Cortex of kidney (tissue), 1 donor: ENCODE measurements at places on chromosomes 6 and 20.

DNA sequence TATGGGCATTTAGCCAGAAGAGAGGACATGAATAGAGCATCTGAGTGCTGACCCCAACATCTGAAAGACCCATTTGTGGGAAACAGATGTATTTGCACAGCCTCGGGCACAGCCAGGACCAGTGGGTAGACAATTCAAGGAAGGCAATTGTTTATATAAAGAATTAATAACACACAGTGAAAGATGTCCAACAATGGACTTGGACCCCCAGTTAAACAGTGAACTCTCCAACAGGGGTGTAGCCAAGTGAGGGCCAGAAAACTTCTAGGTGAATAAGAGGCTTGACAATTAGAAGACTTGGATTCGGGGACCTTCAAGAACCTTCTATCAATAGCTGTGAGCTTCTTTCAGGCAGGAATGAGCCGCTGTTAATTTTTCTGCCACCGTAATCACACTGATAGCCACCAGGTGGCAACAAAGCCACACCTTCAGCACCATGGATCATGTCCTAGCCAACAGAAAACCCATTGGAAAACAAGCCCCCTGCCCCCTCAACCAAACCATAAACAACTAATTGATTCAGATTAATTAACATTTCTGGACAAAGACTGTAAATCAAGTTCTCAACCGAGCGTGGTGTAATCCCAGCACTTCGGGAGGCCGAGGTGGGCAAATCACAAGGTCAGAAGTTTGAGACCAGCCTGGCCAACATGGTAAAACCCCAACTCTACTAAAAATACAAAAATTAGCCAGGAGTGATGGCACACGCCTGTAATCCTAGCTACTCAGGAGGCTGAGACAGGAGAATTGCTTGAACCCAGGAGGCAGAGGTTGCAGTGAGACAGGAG lies 8.8 kb upstream of the SRSF6 start:
- no peak for DNase-seq

DNA sequence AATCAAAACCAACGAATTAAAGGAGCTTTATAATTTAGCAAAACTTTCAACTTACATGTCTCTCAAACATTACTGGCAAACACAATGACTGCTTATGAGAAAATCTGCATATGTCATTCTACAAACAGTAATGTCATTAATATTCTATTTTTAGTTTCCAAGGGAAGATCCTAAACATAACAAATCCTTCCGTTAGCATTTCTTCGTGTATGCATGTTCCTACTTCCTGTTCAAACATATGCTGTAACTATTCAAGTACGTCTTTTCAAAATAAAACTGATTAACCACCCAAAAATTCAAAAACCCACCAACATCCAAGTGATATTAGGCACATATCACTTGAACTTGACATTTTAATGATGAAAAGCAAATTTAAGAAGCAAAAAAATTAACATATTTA lies 131.3 kb downstream of the HACE1 start:
- DNase-seq: no peak

DNA sequence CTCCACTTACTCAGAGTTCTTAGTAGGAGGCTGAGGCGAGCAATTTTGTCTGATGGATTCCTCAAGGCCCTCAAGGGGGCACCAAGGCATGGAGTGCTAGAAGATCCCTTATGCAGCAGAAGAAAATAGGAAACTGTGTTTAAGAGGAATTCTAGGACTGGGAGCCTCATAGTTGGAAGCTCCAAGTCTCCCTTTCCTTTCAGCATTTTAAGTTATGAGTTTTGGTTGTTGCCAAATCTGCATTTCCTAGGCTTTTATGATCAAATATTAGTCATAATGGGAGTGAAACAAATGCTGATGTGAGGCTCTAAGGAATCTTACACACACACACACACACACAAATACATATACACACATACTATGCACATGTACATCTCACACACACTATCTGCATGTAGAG lies 714.0 kb downstream of the UTRN start:
- DNase-seq: no peak

GRCh38 chr6:4559281-4559875 lies 216.8 kb upstream of the CDYL start:
- DNase-seq: no peak

- no peak for DNase-seq
These were observed 525.4 kb upstream of the RNF217 start for GRCh38 chr6:124436803-124437202.

- no peak for DNase-seq
These were observed 33.5 kb upstream of the MCM9 start for GRCh38 chr6:118968416-118968815.

GRCh38 chr20:733861-734260 lies 34.4 kb downstream of the SLC52A3 start:
- no peak for DNase-seq

- no peak for DNase-seq
These were observed 34.2 kb downstream of the FOXF2 start for GRCh38 chr6:1423578-1423977.

DNA sequence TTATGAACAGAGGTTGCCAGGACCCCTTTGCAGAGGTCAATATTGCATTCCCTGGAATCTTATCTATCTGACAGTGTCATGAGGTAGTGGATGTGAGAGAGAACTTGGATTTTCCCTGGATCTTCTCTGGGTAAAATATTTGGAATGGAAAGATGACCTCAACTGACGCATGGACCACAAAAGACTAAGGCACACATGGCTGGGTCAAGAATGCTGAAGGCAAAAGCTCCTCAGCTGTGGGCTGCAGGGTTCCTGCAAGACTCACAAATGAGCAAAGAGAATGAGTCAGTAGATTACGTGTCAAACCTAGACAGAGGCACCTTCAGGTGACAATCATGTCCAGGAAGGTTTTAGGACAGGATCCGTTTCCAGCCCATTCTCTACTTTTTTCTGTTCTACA lies 484.0 kb downstream of the C6orf118 start:
- DNase-seq: no peak

- DNase-seq: no peak
These were observed 40.4 kb downstream of the LMBRD1 start for GRCh38 chr6:69756366-69756765.

DNA sequence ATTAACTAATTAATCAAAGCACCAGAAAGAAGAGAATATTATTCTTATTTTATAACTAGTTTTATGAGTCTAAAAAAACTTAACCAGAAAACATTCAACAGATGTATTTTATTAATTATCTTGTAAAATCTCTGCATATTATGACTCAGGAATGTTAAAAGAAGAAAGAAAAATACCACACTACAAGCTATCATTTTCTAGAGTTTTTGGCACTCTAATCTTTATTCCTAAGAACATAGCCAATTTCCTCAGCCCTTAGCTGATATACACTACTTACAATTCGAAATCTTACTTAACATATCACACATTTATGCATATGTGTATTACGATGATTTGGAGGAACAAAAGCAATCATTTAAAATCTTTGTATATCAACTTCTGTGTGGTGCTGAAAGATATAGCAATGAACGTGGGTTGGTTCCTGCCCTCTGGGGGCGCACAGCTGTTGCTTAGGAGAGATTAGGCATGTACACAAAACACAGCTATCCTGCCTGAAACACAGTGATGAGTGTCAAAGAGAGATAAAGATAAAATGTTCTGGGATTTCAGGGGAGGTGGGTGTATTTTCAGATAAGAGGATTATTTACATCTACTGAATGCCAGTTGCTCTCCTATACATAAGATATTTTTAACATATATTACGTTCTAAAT lies 404.5 kb downstream of the SYNE1 start:
- DNase-seq: no peak

DNA sequence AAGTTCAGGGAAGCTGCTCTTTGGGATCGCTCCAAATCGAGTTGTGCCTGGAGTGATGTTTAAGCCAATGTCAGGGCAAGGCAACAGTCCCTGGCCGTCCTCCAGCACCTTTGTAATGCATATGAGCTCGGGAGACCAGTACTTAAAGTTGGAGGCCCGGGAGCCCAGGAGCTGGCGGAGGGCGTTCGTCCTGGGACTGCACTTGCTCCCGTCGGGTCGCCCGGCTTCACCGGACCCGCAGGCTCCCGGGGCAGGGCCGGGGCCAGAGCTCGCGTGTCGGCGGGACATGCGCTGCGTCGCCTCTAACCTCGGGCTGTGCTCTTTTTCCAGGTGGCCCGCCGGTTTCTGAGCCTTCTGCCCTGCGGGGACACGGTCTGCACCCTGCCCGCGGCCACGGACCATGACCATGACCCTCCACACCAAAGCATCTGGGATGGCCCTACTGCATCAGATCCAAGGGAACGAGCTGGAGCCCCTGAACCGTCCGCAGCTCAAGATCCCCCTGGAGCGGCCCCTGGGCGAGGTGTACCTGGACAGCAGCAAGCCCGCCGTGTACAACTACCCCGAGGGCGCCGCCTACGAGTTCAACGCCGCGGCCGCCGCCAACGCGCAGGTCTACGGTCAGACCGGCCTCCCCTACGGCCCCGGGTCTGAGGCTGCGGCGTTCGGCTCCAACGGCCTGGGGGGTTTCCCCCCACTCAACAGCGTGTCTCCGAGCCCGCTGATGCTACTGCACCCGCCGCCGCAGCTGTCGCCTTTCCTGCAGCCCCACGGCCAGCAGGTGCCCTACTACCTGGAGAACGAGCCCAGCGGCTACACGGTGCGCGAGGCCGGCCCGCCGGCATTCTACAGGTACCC lies at the start of gene ESR1:
Gene ESR1 (plus strand): TSS at position 170 of the 858 bp plus-strand sequence. CDS start 231 bp downstream, at position 401.
- DNase-seq: no peak

- DNase-seq: no peak
These were observed 88.1 kb downstream of the PPP1R14C start for GRCh38 chr6:150230832-150231524.

DNA sequence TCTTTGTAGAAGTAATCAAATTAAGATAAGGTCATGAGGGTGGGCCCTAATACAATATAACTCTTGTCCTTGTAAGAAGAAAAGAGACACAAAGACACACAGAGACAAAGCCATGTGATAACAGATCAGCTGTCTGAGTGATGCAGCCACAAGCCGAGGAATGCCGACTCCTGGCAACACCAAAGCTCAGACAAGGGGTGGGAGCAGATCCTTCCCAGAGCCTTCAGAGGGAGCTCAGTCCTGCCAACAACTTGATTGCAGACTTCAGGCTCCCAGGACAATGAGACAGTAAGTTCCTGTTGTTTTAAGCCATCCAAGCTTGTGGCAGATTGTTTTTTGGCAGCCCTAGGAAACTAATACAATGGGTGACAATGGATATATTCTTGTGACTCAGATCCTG lies 325.0 kb upstream of the AGPAT4 start:
- no peak for DNase-seq

DNA sequence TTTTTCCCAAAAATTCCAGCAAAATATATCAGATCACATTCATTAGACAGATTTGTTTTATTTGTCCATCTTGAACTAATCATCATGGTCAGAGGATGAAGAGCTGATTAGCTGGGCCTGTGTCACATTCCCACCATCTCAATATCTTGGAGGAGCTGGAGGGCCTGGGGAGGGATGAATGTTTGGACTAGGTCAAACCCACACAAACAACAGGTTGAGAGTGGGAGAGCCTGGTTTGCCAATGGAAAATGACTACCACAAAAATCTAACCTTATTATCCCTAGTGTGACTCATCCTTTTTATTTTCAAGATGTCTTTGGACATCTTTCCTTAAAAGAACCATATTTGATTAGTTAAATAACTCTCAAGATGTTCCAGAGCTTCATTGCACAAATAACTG lies 242.4 kb downstream of the OGFRL1 start:
- DNase-seq: no peak

- DNase-seq: no peak
These were observed 57.4 kb downstream of the B4GALT5 start for GRCh38 chr20:49656304-49656703.

GRCh38 chr6:165811512-165811911 lies 148.5 kb upstream of the PDE10A start:
- DNase-seq: no peak
